ENCODE measurements at places on chromosomes 7 and 10.

DNA sequence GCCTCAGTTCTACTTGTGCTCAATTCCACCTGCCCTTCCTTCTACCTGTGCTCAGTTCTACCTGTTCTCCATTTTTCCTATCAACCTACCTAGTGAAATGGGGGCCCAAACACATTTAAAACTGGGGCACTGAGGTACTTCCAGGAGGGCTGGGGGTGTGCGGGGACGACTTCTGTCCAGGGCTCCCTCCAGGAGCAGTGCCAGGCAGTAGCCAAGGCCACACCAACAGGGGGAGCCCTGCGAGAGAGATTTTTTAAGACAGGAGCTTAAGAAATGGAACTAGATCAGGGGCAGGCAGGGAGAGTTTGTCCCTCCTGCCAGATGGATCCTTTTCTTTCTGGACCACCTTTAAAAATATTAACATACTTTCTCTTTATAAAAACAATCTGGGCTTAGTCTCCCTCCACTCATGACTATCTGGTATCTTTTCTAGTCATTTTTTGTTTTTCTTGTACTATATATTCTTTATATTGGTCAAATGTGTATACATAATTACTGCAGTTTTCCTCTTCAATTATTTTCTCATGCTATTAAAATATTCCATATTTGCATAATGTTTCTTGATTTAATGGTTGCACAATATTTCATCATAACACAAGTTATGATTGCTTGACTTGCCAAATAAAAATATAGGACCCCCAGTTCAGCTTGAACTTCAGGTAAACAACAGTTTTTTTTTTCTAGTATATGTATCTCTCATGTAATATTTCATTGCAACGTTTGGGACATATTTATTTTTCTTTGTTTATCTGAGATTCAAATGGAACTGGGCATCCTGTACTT, 47.3 kb upstream of the INSYN2A start:
- DNase-seq: peak; percentile 24

- no peak for DNase-seq
Measured at GRCh38 chr7:44700322-44700721, 48.3 kb upstream of the ZMIZ2 start.

DNA sequence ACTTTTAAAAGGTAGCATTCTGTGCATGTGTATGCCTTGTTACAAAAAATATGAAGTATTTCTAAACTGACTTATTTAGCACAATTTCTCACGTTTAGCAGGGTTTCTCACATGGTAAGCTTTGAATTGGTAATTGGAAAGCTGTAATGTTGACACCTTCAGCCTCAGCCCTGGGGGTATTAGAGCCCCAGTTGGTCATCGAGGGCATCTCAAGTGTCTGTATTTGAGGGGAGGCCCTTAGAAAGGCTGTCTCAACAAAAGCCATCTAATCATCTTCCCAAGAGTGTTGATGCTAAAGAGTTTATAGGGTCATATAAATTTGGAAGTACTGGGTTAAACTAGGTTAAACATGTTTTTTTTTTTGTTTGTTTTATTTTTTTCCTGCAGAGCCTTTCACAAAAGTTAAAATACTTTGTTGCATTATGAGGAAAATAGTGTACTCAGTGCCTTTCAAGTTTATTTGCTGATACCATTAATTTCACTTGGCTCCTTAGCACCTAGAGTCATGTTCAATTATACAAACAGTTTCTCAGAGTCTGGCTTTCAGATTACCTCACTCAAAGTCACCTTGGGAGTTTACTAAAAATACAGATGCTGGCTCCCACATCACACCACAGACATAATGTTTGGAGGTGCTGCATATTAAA, 134.0 kb downstream of the CD36 start:
- no peak for DNase-seq

GRCh38 chr7:108418946-108419345, 37.3 kb downstream of the NRCAM start:
- no peak for DNase-seq

- peak; percentile 62 for DNase-seq
Measured at GRCh38 chr10:29613791-29614190, 21.0 kb downstream of the SVIL start.
